NCI-H187 (cell line): ENCODE measurements at places on chromosomes 16 and 17.

- no peak for DNase-seq
Observed at GRCh38 chr16:46980926-46981325, 7.5 kb upstream of the DNAJA2 start.

GRCh38 chr16:13829697-13830299, 90.2 kb upstream of the ERCC4 start:
- DNase-seq = no peak

DNA sequence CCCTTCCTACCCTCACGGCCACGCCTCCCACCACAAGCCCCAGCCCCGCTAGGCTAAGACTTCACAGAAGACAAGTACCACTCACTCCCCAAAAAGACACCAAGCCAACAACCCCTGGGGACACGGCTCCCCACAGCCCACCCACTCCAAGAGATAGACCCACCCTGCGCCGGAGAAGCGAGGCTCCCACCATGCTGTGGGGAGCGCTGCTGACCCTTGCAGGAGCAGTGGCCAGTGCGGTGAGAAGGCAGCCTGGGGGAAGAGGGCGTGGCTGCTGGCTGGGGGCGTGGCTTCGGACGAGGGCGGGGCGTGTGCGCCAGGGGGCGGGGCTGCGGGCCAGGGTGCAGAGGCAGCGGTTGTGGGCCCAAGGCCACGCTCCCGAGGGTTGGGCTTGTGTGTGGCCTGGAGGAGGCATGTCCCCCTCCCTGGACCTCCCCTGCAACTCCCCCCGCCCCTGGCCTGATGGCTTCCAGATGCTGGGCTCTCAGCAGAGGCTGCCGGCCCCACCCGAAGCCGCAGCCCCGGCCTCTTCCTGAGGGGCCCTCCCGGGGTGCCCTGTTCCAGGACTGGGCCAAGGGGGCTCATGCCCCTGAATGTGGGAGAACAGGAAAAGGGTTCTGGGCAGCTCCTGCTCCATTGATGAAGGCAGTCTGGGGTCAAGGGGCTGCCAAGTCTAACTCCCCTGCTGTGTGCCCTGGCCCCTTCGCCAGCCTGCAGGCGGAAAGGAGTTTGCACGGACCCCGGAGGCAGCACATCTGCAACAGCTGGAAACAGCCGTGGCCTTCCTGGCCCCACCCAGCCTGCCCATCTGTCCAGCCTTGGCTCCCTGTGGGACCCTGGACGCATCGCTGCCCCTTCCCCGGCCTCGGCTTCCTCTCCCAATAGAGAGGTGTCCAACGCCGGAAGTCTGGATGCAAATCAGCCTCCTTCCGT, 9.1 kb downstream of the TFAP4 start:
- no peak for DNase-seq

DNA sequence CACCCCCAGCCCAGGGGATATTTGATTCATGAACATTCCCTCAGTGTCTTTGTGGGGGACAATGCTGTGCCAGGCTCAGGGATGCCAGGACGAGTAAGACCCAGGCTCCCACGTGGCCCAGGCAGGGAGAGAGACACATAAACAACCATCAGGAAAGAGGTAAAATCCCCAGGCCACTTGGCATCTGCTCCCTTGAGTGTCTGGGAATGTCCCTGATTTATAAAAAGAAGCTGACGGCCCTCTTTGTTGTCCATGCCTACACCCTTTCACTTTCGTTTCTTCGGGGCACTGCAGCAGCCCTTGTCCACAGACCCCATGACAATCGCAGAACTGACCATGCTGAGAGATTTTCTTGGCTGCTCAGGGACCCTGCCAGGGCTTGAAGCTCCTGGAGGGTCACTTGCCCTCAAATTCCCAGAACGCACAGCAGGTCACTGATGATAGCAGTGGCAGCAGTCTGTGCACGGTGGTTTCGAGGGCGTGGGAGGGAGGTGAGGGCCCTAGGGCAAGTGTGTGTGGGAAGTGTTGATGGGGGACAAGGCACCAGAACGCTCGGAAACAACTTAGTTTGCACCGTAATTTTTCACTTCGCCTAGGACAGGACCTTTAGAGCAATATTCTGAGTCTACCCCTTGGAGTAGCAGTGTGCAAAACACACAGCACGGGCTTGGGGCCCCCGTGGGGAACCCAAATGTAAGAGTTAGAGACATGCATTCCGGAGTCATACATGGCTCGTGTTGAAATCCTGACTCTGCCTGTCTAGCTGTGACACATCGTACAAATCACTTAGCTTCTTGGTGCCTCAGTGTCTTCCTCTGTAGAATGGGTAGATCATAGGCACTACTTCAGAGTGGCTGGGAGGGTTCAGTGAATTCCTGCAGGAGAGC, 4.7 kb downstream of the NOD2 start:
- DNase-seq = no peak

DNA sequence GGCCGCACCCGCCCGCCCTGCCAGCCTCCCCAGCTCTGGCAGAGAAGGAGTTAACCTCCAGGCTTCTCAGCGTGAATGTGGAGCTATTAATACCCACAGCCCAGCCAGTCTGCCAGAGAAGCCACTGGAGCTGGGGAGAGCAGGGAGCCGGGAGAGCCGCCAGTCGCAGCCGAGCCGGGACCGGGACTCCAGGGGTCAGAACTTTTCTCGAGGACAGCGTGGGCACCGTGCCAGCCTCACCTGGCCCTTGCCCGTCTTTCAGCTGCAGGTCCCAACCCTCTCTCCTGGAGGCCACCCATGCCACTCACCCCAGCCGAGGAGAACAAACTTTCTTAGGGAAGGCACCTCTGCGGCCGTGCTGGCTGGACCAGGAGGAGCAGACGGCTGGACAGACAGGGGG, 33.8 kb upstream of the SBK1 start:
- no peak for DNase-seq

- no peak for DNase-seq
Observed at GRCh38 chr17:76791053-76791980, 53.4 kb downstream of the MFSD11 start.

- no peak for DNase-seq
Observed at GRCh38 chr17:62749926-62750325, 58.2 kb downstream of the MARCHF10 start.

- no peak for DNase-seq
Observed at GRCh38 chr16:27746076-27746855, 196.3 kb downstream of the KATNIP start.

- no peak for DNase-seq
Observed at GRCh38 chr17:81429821-81430551, 34.7 kb downstream of the BAHCC1 start.

DNA sequence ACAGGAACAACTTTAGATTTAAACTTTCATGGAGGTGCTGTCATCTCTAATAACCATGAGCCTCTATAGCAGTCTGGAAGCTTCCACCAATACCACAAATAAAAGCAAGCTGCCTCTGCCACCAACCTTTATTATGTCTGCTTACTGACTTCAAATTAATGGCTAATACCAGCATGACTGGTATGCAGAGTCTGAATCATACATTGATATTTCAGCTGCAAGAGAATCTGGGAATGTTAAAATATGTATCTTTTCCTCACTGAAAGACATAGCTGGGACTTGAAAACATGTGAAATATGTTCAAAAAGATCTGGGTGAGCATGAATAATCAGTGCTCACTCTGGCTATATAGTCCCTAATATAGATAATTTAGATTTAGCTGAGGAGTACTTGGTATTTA, 488.6 kb downstream of the CDH8 start:
- no peak for DNase-seq

GRCh38 chr17:56798916-56799315, 34.8 kb downstream of the C17orf67 start:
- peak; percentile 40 for DNase-seq

DNA sequence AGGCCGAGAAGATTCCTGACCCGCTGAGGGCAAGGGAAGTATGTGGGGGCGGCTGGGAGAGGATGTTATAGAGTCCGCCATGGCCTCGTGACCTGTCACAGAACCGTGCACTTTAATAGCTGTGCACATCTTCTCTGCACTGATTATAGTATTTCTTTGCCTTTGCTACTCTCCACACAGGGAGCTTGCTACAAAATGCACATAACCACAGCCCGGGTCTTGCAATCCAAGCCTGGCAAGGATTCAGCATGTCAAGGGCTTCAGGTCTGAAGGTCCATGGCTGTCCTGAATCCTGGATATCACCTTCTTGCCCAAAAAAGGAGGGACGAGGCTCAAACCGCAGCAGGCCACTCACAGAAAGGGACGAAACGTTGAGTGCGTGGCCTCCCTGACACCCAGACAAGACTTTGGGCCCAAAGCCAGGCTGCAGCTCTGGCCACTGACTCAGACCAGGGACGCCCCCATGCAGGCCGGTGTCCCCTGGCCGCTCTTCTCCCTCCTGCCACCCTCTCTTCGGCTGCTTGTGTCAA, 43.7 kb downstream of the USP22 start:
- no peak for DNase-seq

DNA sequence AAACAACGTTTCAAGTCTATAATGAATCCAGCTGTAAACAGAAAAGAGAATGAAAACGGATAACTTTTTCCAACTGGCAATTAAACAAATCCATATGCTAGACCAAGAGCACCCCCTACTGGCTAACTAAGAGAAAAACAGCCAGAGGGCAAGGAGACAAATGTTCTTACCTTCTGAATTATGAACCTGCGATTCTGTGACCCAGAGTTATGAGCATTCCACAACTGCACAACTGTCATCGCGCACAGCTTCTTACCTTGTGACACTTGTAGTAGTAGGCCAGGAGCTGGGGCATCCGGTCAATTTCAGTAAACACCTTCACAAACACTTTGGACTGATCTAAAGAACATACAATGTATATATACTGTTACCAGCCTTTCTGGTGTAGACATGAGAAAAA, 18.6 kb downstream of the COG7 start:
- peak; percentile 1 for DNase-seq

DNA sequence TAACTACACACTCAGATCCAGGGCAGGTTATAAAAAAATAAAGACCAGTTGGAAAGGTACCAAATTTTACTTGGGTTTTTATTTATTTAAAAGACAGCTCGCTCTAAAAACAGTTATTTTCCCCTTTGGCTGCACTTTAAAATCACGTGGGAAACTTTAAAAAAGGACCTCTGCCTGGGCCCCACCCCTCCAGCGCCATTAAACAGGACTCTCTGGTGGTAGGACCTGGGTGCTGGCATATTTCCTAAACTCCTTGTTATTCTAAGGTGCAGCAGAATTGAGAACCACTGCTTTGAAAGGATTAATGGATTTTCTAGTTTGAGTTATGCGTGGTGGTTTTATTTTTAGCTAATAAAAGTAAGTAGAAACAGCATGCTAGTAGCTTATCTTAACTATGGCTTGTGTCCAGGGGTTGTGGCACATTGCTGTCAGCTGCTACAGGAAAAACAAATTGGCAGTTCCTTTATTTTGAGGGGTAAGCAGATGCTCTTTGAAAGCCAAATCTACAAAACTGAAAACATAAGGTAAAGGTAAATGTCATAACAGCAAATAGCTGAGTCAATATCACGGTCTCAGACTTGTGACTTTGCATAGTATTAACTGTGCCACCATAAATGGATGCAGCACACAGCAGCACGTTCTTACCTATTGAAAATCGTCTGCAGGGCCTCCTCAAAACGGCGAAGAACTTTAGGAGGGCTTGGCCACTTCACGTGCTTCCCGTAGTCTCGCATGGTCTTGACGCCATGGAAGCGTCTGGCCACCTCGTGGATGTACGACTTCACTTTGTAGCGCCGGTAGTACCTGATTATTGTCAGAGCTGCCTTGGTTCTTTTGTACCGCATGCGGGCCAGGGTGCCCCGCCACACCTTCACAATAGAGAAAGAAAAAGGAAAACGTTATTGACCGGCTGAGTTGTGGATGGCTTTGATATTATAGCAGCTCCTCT, 172.0 kb downstream of the CDK5R1 start:
- no peak for DNase-seq

DNA sequence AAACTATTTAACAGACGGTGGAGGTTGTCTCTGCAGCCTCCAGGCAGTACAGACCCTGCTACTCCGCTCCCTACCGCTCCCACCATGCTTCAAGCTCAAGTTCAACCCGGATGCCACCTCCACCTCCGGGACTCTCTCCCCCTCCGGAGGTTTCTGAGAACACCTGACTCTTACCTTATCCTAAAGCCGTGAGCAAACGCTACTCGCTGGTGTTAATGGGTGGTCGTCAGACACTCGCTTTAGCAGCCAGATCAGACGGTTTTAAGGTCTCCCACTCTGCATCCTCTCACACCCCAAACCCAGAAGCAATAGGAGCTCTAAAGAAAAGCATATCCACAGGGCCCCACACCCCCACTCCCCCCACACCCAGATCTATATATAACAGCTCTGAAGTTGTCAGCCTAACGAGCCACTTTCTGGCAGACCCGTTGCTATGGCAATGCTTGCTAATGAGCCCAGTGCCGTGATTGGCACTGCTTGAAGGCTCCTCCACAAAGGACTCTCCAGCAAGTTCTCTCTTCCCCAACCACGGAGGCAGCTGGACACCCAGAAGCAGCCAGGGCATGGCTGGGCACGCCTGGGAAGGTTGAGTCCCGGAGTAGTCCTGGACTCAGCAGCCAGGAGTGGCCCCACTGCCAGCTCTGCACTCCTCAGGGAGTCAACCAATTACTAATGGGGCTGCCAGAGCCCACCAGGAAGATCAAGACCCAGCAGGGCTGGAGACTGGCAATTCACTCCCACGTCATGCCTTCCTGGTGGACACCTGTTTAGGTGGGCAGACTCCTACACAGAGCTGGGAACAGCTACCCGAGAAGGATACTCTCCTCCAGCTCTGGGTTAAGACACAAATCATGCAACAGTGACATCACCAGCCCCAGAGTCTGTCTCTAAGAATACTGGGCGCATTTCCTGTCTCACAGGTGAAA, 121.2 kb upstream of the RCVRN start:
- no peak for DNase-seq

- DNase-seq = no peak
Observed at GRCh38 chr16:19363740-19364139, 53.9 kb upstream of the TMC5 start.

- DNase-seq = no peak
Observed at GRCh38 chr17:17768424-17769088, 68.2 kb downstream of the SREBF1 start.

- DNase-seq = no peak
Observed at GRCh38 chr16:3187798-3188674, at the start of gene OR1F1. TSS of gene OR1F1 (plus strand) at chr16:3188204.
